Liver (tissue), 10 donors: ENCODE measurements at places on chromosomes 6 and 20. TPM values are rescaled to one million over a fixed set of nuclear protein-coding genes. Genes with fewer than 3 reads are reported as not detected.

GRCh38 chr6:83792846-83793245, 60.3 kb upstream of the RIPPLY2 start:
- DNase-seq, result no peak

- no peak for DNase-seq
Observed at GRCh38 chr6:15761045-15761502, 98.2 kb upstream of the DTNBP1 start.

DNA sequence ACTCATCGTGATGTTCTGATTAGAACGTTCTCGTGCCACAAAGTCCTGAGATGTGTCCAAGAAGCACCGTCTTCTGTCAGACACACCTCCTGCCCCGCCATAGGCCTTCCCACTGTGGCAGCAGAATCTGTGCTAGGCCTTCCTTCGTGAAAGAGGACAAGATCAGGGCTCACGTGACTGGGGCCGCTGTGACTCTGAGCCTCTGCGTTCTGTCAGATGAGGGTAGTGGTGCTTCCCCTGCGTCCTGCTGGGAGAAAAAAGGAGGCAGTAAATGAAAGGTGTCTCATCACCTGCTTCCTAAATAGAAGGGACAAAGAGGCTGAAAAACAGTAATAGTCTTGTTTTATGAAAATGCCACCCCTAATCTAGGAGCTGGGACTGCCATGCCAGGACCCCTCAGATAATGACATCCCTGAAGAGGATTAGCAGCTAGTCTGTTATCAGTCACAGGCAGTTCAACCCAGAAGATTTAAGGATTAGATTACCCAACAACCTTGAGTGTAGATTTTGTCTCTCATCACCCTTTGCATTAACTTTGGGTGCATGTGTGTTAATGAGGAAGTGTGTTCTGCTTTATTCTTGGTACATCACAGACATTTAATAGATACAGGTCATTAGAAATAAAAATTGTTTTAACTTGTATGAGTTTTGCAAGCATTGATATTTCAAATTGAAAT, 4.1 kb downstream of the DNAJC5 start:
- no peak for DNase-seq

GRCh38 chr6:14275493-14275851, 157.9 kb downstream of the CD83 start:
- DNase-seq, result no peak

GRCh38 chr6:42389736-42390135, 62.0 kb downstream of the TRERF1 start:
- no peak for DNase-seq

- DNase-seq, result peak; percentile 41
Observed at GRCh38 chr6:71420095-71420692, 131.6 kb downstream of the OGFRL1 start.

The CCN2 gene
- 26.9 TPM for polyA plus RNA-seq

The TREM1 gene
- 0.43 TPM for polyA plus RNA-seq

The SYCP2 gene
- 0.35 TPM for polyA plus RNA-seq

The FAM8A1 gene
- polyA plus RNA-seq, result 20.7 TPM

The RIPOR3 gene
- 5.6 TPM for polyA plus RNA-seq

The RIPPLY2 gene
- not detected for polyA plus RNA-seq
